ENCODE measurements at places on chromosomes 4 and X. TPM values are rescaled to one million over a fixed set of nuclear protein-coding genes. Genes with fewer than 3 reads are reported as not detected.

Gene SPANXA1
- total RNA-seq = not detected

Gene EFHC2
- 2.8 TPM for total RNA-seq

Gene GAGE12E
- not detected for total RNA-seq

Gene LRIT3
- 0.07 TPM for total RNA-seq

Gene BLOC1S4
- 21.9 TPM for total RNA-seq

Gene STS
- 0.87 TPM for total RNA-seq

GRCh38 chrX:13694359-13694758, 5.4 kb downstream of the RAB9A start:
- H3K27me3 ChIP-seq = no peaks in the 10 kb centered on the region
- H3K27ac ChIP-seq = no peak overlapping the region
- DNase-seq = no peak
- peaks cover 37% of the 10 kb centered on the region for H3K4me1 ChIP-seq
- no peak overlapping the region for H3K4me3 ChIP-seq
- H3K36me3 ChIP-seq = no peaks in the 10 kb centered on the region

GRCh38 chr4:110959041-110959643, 336.3 kb upstream of the PITX2 start:
- no peaks in the 10 kb centered on the region for H3K27me3 ChIP-seq
- no peak overlapping the region for H3K27ac ChIP-seq
- no peak for DNase-seq
- H3K4me1 ChIP-seq = peaks cover 13% of the 10 kb centered on the region

- DNase-seq = no peak
- H3K27me3 ChIP-seq = no peaks in the 10 kb centered on the region
- H3K36me3 ChIP-seq = peaks cover 4% of the 10 kb centered on the region
- H3K4me3 ChIP-seq = no peak overlapping the region
Observed at GRCh38 chr4:156725257-156725656, 246.3 kb downstream of the PDGFC start.

GRCh38 chr4:25813448-25814106, 49.2 kb downstream of the SEL1L3 start:
- DNase-seq = no peak
- H3K4me3 ChIP-seq = no peak overlapping the region
- H3K4me1 ChIP-seq = peaks cover 29% of the 10 kb centered on the region
- H3K36me3 ChIP-seq = peaks cover 27% of the 10 kb centered on the region
- no peak overlapping the region for H3K27ac ChIP-seq

GRCh38 chr4:53917729-53918128, 146.7 kb downstream of the CHIC2 start:
- H3K4me1 ChIP-seq = peaks cover 17% of the 10 kb centered on the region
- peaks cover 4% of the 10 kb centered on the region for H3K27me3 ChIP-seq
- H3K36me3 ChIP-seq = no peaks in the 10 kb centered on the region
- H3K27ac ChIP-seq = no peak overlapping the region
- no peak for DNase-seq

- no peak for DNase-seq
- no peak overlapping the region for H3K27ac ChIP-seq
- H3K4me3 ChIP-seq = no peak overlapping the region
- H3K4me1 ChIP-seq = peaks cover 12% of the 10 kb centered on the region
- no peaks in the 10 kb centered on the region for H3K36me3 ChIP-seq
Observed at GRCh38 chr4:73723023-73723422, 17.3 kb upstream of the CXCL8 start.

- peak overlapping the region; percentile 97 for H3K27ac ChIP-seq
- peaks cover 2% of the 10 kb centered on the region for H3K27me3 ChIP-seq
- no peaks in the 10 kb centered on the region for H3K36me3 ChIP-seq
- peak overlapping the region; percentile 41 for H3K4me3 ChIP-seq
Observed at GRCh38 chrX:101686574-101686973, 26.9 kb upstream of the ARMCX2 start.

DNA sequence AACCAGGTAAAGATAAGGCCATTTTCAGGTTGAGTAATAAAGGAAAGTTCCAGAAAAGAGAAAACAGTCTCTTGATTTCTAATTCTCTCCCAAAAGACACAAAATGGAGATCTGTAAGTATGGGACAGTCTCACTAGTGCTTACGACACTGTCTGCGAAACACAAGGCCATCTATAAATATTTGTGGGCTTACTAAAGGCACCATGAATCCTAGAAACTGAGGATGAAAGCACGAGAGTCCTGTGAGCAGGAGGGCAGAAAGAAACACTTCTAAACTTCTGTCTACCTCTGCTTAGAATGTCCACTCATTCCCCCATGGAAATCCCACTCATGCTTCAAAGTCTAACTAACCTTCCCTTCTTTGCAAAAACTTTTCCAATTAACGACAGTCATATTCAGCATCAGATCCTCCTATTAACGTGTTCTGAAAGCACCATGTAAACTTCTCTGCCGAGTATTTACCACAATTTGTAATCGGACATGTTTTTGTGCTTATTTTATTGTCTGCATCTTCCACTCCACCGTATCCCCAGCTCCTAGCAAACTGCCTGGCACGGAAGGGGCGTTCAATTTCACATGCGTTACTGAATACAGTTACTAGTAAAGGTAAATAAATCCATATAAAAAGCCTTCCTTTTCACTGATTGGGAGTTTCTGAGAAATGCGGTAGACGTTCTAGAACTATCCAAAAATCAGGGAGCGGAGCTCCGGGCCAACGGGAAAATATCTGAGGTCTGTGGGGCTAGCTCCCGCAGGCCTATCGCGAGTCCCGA, 665 bp downstream of the PSMD10 start:
- H3K36me3 ChIP-seq = peaks cover 8% of the 10 kb centered on the region
- H3K27me3 ChIP-seq = no peaks in the 10 kb centered on the region
- DNase-seq = no peak
- H3K27ac ChIP-seq = no peak overlapping the region

GRCh38 chr4:4270529-4270928, 19.4 kb downstream of the LYAR start:
- H3K36me3 ChIP-seq = peaks cover 54% of the 10 kb centered on the region
- H3K27ac ChIP-seq = no peak overlapping the region
- H3K27me3 ChIP-seq = no peaks in the 10 kb centered on the region
- DNase-seq = no peak
- H3K4me3 ChIP-seq = no peak overlapping the region

DNA sequence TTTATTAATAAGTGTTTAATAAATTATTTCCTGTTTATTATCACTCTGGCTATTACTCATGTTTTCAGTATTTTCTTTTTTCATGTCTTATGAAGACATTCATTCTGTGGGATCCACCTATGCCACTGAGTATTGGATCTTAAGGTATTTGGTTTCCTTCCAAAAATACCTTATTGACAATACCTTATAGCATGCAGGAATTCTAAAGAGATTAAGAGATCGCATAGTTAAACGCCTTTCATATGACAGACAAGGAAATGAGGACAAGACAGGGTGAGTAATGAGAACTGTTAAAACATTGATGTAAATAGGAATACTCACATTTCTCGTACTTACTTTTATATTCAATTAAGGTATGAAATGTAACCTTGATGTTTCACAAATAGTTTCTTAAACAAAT, 38.2 kb upstream of the TMPRSS11B start:
- H3K4me1 ChIP-seq = peaks cover 24% of the 10 kb centered on the region
- 0 out of 2 replicates have a peak, but pooled peaks cover 3% of the 10 kb centered on the region for H3K36me3 ChIP-seq
- H3K4me3 ChIP-seq = no peak overlapping the region
- no peak for DNase-seq
- peak overlapping the region; percentile 43 for H3K27ac ChIP-seq

- no peak overlapping the region for H3K4me3 ChIP-seq
- no peak overlapping the region for H3K27ac ChIP-seq
- H3K27me3 ChIP-seq = no peaks in the 10 kb centered on the region
- H3K36me3 ChIP-seq = no peaks in the 10 kb centered on the region
- no peaks in the 10 kb centered on the region for H3K4me1 ChIP-seq
- no peak for DNase-seq
Observed at GRCh38 chr4:120175272-120175671, 108.6 kb upstream of the MAD2L1 start.

DNA sequence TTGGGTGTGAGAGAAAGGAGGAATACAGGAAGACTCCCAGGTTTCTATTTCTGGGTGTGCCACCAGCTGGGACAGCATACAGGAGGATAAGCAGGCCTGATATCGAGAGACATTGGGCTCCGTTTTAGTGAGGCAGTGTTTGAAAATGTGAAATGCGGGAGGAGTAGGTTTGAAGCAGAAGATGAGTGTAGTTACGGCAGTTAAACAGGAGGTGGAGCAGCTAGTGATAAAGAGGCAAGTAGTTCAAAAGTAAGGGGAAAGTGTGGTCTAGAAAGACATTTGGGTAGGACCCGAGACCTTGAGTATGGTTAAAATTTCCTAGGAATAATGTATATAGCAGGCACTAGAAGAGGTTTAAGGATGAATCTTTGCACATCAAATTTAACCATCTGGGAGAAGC, 42.4 kb downstream of the DCUN1D4 start:
- H3K27ac ChIP-seq = peak overlapping the region; percentile 90
- H3K27me3 ChIP-seq = no peaks in the 10 kb centered on the region
- H3K4me3 ChIP-seq = no peak overlapping the region
- H3K4me1 ChIP-seq = peaks cover 22% of the 10 kb centered on the region

DNA sequence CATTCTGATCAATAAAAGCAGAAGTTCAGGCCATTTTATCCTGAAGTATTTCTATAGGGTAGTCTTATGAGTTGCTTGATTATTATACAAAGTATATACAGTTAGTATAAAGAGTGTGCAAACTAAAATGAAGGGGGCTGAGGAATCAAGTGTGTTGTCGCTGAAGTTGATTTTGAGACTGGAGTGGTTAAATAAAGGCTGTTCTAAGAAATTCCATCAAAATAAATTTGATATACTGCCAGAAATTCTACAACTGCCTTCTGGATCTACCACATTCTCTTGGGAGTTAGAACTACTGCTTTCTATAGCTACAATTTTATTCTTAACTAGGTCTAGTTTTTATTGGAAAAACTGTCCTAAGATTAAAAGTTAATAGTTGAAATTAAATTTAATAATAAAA, 12.4 kb downstream of the EDNRA start:
- no peaks in the 10 kb centered on the region for H3K36me3 ChIP-seq
- no peaks in the 10 kb centered on the region for H3K27me3 ChIP-seq
- H3K4me1 ChIP-seq = peaks cover 6% of the 10 kb centered on the region
- no peak for DNase-seq
- no peak overlapping the region for H3K27ac ChIP-seq

GRCh38 chr4:86050496-86050895, 309.4 kb downstream of the MAPK10 start:
- H3K4me1 ChIP-seq = peaks cover 10% of the 10 kb centered on the region
- H3K36me3 ChIP-seq = no peaks in the 10 kb centered on the region
- DNase-seq = no peak
- no peak overlapping the region for H3K4me3 ChIP-seq

DNA sequence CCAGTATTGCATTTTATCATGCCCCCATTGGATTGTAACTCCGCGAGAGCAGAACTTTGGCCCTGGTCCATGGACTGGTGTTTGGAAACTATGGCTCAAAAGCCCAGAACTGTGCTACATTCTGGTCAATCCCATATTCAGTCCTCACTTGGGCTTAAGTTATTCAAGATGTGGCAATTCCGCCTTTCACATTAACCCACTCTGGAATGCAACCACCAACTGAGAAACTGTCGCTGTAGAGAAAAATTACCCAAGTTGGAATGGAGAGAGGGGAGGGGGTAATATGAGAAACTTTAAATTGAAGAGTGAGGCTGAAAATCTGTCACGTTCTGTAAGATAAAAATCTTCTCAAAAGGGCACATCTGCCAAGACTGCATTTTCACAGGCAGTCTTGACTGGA, 189.6 kb upstream of the NHS start:
- peaks cover 6% of the 10 kb centered on the region for H3K36me3 ChIP-seq
- DNase-seq = no peak
- H3K4me1 ChIP-seq = peaks cover 2% of the 10 kb centered on the region
- H3K27ac ChIP-seq = no peak overlapping the region

GRCh38 chrX:124223524-124223923, 108.9 kb upstream of the TEX13D start:
- no peaks in the 10 kb centered on the region for H3K36me3 ChIP-seq
- peak; percentile 17 for DNase-seq
- H3K27me3 ChIP-seq = peaks cover 10% of the 10 kb centered on the region
- H3K4me1 ChIP-seq = peaks cover 33% of the 10 kb centered on the region

- H3K27me3 ChIP-seq = no peaks in the 10 kb centered on the region
- no peak for DNase-seq
- H3K4me1 ChIP-seq = no peaks in the 10 kb centered on the region
- H3K27ac ChIP-seq = no peak overlapping the region
- no peaks in the 10 kb centered on the region for H3K36me3 ChIP-seq
Observed at GRCh38 chr4:82721819-82722423, 76.7 kb downstream of the SCD5 start.

GRCh38 chrX:153564047-153564606, 34.8 kb downstream of the CCNQ start:
- no peak for DNase-seq
- no peak overlapping the region for H3K4me3 ChIP-seq
- no peak overlapping the region for H3K27ac ChIP-seq
- peaks cover 8% of the 10 kb centered on the region for H3K4me1 ChIP-seq
- no peaks in the 10 kb centered on the region for H3K27me3 ChIP-seq

Measured in WTC11 (cell line).